ENCODE measurements at places on chromosomes 2 and 18.

DNA sequence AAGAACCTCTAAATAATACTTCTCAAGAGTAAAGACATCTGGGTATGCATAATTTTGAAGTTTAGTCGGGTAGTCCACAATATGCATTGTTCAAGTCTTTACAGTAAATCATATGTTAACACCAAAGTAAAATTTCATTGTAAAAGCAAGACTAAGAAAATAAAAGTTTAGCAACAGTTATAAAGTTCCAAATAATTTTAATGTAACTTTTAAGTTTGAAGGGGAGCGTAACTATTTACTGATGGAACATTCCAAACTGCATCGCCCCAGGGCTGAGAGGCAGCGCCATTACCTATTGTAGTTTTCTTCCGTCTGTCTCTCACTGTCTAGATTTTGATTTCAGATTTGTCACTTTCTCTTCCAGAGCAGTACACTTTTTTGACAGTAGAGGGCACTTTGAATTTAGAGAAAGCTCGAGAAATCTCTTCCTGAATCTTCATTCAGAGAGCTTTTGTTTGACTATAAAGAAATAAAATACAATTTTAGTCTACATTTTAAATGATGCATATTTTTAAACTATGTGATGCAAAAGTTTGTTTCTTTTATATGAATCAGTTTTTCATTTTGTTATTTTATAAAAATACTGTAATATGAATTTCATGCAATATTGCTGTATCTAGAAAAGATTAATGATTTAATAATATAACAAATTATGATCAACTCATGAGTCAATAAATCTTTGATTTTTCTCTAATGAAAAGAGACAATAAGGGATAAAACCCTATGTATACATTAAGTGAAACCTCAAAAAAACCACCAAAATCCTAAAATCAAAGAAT is 389.8 kb downstream of the FIGN start:
- H3K27me3 ChIP-seq: no peaks in the 10 kb centered on the region
- no peak overlapping the region for H3K27ac ChIP-seq
- no peaks in the 10 kb centered on the region for H3K4me1 ChIP-seq

DNA sequence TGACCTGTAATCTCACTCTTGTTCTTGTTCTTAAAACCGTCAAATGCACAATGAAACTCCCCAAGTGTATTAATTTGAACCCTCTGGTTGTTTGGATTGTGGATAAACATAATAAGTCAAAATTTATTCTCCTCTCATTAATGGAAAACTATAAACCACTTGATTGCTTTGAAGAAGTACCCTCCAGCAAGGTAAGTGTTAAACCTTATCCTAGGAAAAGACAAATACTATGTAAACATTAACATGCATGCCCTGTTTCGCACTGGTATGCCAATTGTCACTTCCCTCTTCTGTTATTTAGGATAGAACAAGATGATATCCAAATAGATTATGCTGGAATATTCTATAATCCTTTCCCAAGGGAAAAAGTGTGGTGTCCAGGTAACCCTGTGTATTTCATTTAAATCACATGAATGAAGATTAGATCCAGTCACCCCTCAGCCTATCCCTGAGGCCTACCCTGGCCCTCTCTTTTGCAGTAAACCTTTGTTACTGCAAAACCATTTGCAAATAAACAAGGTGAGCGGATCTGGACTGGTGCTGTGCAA is 1.3 kb downstream of the ADI1 start:
- no peaks in the 10 kb centered on the region for H3K27me3 ChIP-seq
- H3K27ac ChIP-seq: peak overlapping the region; percentile 81
- peak overlapping the region; percentile 87 for H3K4me3 ChIP-seq
- no peaks in the 10 kb centered on the region for H3K36me3 ChIP-seq
- H3K4me1 ChIP-seq: peaks cover 18% of the 10 kb centered on the region

- H3K27me3 ChIP-seq: no peaks in the 10 kb centered on the region
- H3K27ac ChIP-seq: no peak overlapping the region
- DNase-seq: no peak
- no peak overlapping the region for H3K4me3 ChIP-seq
- no peaks in the 10 kb centered on the region for H3K36me3 ChIP-seq
Measured at GRCh38 chr2:172864182-172864581, 128.5 kb downstream of the RAPGEF4 start.

DNA sequence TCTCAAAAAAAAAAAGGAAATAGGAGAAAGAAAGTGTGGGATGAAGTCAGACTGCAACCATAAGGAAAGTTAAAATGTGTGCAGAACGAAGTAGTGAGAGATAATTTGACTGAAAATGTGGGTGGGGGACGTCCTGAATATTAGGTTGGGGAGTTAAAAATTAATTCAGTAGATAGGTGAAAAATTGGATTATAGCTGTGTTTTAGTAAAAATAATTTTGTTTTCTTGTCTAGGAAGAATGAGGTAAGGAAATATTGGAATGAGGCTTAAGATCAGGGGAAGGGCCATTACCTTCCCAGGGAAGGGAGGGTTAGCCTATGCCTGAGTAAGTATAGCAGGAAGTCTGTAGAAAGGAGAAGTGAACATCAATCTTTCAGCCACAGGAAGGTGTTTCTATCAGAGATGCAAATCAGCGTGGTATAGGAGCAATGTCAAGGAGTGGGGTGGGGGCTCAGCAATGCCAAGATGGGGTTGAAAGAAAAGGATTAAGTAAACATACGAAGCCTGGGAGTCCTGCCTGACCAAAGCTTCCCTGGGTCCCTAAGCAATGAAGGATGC is 250.9 kb downstream of the PIEZO2 start:
- H3K27me3 ChIP-seq: no peaks in the 10 kb centered on the region
- H3K4me3 ChIP-seq: no peak overlapping the region
- no peak overlapping the region for H3K27ac ChIP-seq
- no peaks in the 10 kb centered on the region for H3K36me3 ChIP-seq

DNA sequence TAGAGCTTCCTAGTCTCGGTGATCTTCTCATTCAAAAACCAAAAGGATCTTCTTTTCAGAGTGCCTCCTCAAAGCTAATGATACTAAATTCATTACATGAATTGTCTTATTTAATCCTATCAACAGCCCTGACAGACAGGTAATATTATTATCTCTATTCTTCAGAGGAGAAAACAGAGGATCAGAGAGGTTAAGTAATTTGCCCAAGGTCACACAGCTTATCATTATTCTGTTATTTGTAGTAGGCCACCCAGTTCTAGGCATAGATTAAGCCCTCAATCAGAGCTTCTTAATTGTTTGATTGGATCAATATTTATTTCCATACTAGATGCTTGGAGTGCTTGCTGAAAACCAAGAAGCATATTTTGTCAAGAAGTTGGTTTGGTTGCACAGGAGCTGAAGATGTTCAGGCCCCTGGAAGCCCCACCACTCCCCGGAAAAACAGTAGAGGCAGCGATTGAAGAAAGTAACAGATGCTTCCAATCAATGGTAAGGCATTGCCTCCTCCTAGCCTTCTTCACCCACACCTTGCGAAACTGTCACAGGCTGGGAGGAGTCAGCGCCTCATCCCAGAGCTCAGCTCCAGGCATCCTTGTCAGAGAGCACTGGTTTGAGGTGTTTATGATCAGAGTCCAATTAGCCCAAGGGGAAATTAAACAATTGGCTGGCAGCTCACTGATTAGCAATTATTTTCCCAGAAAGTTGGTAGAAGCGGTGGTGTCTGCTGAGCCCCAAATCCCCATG is 487.2 kb downstream of the BCL11A start:
- no peak for DNase-seq
- no peak overlapping the region for H3K4me3 ChIP-seq
- H3K36me3 ChIP-seq: no peaks in the 10 kb centered on the region
- H3K4me1 ChIP-seq: no peaks in the 10 kb centered on the region

DNA sequence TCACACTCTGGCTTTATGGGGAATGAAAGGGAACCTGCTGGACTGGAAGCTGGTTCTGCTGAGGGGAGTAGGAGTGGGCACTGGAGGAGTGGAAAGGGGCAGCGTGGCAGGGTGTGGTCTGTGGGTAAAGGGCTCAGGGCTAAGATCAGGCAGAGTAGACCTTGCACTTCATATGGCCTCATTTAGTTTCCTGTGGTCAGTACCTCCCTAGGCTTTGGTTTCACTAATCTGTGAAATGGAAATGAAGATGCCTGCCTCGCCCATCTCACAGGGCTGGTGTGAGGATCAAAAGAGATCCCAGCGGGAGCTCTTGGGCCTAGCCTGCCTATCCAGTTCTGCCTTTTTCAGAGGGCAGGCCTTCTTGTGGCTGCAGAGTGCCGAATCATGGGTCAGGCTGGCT is 208.7 kb downstream of the LOXHD1 start:
- no peak overlapping the region for H3K4me3 ChIP-seq
- no peak overlapping the region for H3K27ac ChIP-seq
- H3K36me3 ChIP-seq: no peaks in the 10 kb centered on the region
- H3K27me3 ChIP-seq: no peaks in the 10 kb centered on the region

- H3K4me1 ChIP-seq: no peaks in the 10 kb centered on the region
- H3K36me3 ChIP-seq: no peaks in the 10 kb centered on the region
- H3K27ac ChIP-seq: no peak overlapping the region
- no peak for DNase-seq
- H3K4me3 ChIP-seq: no peak overlapping the region
Measured at GRCh38 chr18:72456802-72457201, 87.3 kb downstream of the CBLN2 start.

- H3K4me1 ChIP-seq: no peaks in the 10 kb centered on the region
- DNase-seq: no peak
- H3K27ac ChIP-seq: no peak overlapping the region
- H3K27me3 ChIP-seq: no peaks in the 10 kb centered on the region
- H3K36me3 ChIP-seq: no peaks in the 10 kb centered on the region
Measured at GRCh38 chr2:33442528-33443079, 33.8 kb upstream of the RASGRP3 start.

- DNase-seq: no peak
- no peak overlapping the region for H3K27ac ChIP-seq
- H3K4me3 ChIP-seq: no peak overlapping the region
- no peaks in the 10 kb centered on the region for H3K36me3 ChIP-seq
- H3K27me3 ChIP-seq: no peaks in the 10 kb centered on the region
Measured at GRCh38 chr18:68992719-68993482, 195.0 kb downstream of the CCDC102B start.

- no peak overlapping the region for H3K4me3 ChIP-seq
- H3K27ac ChIP-seq: no peak overlapping the region
- no peaks in the 10 kb centered on the region for H3K27me3 ChIP-seq
Measured at GRCh38 chr2:240402566-240403272, 32.7 kb upstream of the GPC1 start.

- DNase-seq: no peak
- no peak overlapping the region for H3K27ac ChIP-seq
- no peak overlapping the region for H3K4me3 ChIP-seq
- H3K36me3 ChIP-seq: no peaks in the 10 kb centered on the region
- H3K4me1 ChIP-seq: peaks cover 11% of the 10 kb centered on the region
Measured at GRCh38 chr18:59871711-59872362, 28.0 kb upstream of the PMAIP1 start.

- H3K36me3 ChIP-seq: no peaks in the 10 kb centered on the region
- no peak overlapping the region for H3K4me3 ChIP-seq
- H3K4me1 ChIP-seq: no peaks in the 10 kb centered on the region
- H3K27me3 ChIP-seq: no peaks in the 10 kb centered on the region
- DNase-seq: no peak
Measured at GRCh38 chr2:118539290-118539689, 308.2 kb downstream of the EN1 start.

DNA sequence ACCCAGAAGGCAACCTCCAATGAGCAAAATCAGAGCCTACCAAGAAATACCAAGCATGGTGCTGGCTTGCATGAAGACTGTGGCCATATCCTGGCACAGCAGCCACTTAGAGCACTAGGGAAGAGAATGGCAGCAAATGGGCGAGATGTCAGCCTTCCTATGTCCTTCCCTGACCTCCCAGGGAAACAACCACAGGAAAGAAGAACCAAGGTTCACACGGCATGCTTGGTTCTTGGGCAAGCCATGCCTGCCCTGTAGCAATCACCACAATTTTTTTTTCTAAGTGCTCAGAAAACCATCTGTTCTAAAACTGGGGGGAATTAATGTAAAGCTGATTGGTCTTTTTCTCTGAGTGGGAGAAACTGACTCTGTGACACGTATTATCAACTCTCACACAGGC is 27.8 kb downstream of the GALNT14 start:
- no peaks in the 10 kb centered on the region for H3K27me3 ChIP-seq
- DNase-seq: no peak
- no peaks in the 10 kb centered on the region for H3K36me3 ChIP-seq
- H3K27ac ChIP-seq: no peak overlapping the region
- H3K4me1 ChIP-seq: no peaks in the 10 kb centered on the region

DNA sequence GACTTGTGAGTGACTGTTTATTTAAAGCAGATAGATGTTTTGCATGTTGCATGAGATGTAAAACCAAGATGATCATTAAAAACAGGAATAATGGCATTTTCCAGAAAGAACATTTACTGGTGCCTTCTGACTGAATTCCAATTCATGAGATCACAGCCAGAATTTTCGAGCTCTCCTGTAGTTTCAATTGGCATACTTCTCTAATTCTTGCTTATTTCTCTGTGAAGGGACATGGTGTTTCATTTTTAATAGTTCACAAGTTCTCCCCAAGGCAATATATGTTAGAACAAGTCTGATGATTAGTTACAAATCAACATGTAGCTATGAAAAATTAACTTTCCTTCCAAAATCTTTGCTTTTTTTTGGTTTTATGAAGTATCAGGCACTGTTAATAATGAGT is 105.7 kb downstream of the PDE1A start:
- H3K4me3 ChIP-seq: no peak overlapping the region
- H3K36me3 ChIP-seq: no peaks in the 10 kb centered on the region
- no peak overlapping the region for H3K27ac ChIP-seq
- H3K27me3 ChIP-seq: no peaks in the 10 kb centered on the region
- no peaks in the 10 kb centered on the region for H3K4me1 ChIP-seq

DNA sequence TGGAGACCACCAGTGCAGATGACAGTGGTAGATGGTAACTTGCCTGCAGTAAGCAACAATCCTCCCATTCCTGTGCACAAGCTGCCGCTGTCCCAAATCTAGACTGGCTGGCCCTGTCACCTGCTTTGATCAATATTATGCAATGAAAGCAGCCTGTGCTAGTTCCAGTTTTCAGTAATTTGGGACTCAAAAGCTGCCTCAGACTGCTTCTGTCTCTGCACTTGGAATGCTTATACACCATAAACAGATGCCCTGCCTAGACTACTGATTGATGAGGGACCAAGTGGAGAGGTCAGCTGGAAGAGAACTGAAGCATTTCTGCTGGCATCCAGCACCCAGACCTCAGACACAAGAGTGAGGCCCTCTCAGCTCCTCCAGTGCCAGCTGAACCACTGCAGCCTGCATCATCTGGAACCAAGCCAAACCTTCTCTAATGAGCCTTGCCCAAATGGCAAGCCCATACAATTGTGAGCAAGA is 24.9 kb downstream of the CCBE1 start:
- no peak overlapping the region for H3K4me3 ChIP-seq
- H3K27me3 ChIP-seq: no peaks in the 10 kb centered on the region
- H3K27ac ChIP-seq: no peak overlapping the region
- H3K36me3 ChIP-seq: no peaks in the 10 kb centered on the region

- H3K4me3 ChIP-seq: no peak overlapping the region
- no peaks in the 10 kb centered on the region for H3K4me1 ChIP-seq
- no peaks in the 10 kb centered on the region for H3K36me3 ChIP-seq
- H3K27me3 ChIP-seq: no peaks in the 10 kb centered on the region
- H3K27ac ChIP-seq: no peak overlapping the region
Measured at GRCh38 chr18:69758458-69758857, 189.2 kb downstream of the CD226 start.

- H3K27ac ChIP-seq: no peak overlapping the region
- no peak for DNase-seq
- no peak overlapping the region for H3K4me3 ChIP-seq
- H3K36me3 ChIP-seq: no peaks in the 10 kb centered on the region
- H3K4me1 ChIP-seq: no peaks in the 10 kb centered on the region
Measured at GRCh38 chr2:1771626-1772280, 27.4 kb upstream of the PXDN start.

GRCh38 chr2:239253264-239253663 is 147.6 kb downstream of the HDAC4 start:
- H3K4me3 ChIP-seq: peak overlapping the region; percentile 36
- peaks cover 22% of the 10 kb centered on the region for H3K27me3 ChIP-seq
- H3K27ac ChIP-seq: no peak overlapping the region
- peaks cover 41% of the 10 kb centered on the region for H3K4me1 ChIP-seq
- H3K36me3 ChIP-seq: no peaks in the 10 kb centered on the region

All from B cell (primary cell).